ENCODE measurements at places on chromosomes 16 and 17.

GRCh38 chr17:4272213-4272971 is 8.6 kb upstream of the ANKFY1 start:
- DNase-seq: no peak
- H3K27ac ChIP-seq: no peak overlapping the region
- peaks cover 6% of the 10 kb centered on the region for H3K36me3 ChIP-seq
- H3K27me3 ChIP-seq: no peaks in the 10 kb centered on the region

DNA sequence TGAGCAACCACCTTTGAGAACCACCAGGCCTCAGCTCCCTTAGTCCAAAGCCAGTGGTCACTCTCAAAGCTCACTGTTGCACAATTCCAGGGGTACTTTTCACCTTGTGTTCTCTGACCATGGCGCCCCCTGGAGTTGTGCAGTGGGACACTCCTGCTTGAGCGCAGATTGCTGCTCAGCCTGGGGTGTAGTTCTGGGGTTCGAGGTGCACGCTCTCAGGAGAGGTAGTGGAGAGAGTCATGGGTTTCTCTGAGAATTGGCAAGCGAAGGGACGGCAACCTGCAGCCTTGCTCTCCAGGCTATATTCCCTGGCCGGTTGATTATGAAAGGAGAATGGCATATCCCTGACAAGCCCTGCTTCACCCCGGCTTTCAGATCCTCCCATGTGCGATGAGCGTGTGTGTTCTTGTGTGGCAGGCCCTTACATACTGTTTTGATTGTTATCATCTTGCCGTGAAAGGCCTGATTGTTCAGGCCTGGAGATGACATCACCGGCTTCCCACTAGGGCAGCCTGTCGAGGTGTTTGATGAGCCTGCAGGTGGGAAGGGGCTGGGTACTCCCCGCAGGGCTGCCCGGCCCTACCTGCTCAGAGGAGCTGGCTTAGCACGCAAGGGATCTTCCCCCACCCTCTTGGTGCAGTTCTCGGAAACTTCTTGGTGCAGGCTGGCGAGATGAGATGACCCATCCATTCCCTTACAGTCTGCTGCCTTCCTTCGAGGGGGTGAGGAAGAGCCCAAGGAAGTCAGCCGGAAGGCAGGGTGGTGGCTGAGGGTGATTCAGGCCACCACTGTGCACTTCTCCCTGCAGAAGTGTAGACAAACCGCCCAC is 431.2 kb downstream of the SLC39A11 start:
- peaks cover 5% of the 10 kb centered on the region for H3K27me3 ChIP-seq
- no peaks in the 10 kb centered on the region for H3K36me3 ChIP-seq
- no peak overlapping the region for H3K27ac ChIP-seq
- DNase-seq: no peak
- H3K4me1 ChIP-seq: peaks cover 25% of the 10 kb centered on the region

GRCh38 chr17:65786479-65786878 is 225.0 kb upstream of the AXIN2 start:
- DNase-seq: no peak
- no peak overlapping the region for H3K4me3 ChIP-seq
- no peak overlapping the region for H3K27ac ChIP-seq
- no peaks in the 10 kb centered on the region for H3K27me3 ChIP-seq
- H3K36me3 ChIP-seq: no peaks in the 10 kb centered on the region
- H3K4me1 ChIP-seq: peaks cover 4% of the 10 kb centered on the region

DNA sequence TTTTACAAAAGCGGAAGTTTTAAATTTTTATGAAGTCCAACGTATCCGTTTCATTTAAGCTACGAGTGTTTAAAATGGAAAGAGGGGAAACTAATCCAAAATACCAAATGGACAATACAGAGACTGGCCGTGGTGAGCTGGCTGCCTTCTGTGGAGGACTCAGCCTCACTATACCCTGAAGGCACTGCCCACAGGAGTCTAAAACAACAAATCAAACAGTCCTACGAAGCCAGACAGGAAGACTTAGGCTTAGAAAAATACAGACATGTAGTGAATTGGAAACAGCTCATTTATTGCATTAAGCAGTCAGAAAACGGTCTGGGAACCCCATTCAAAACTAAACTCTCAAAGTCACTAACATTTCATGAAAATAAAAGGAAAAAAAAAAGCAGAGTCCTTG is 75.1 kb downstream of the CYTH1 start:
- H3K27ac ChIP-seq: peak overlapping the region; percentile 95
- H3K4me3 ChIP-seq: no peak overlapping the region
- peaks cover 3% of the 10 kb centered on the region for H3K4me1 ChIP-seq

DNA sequence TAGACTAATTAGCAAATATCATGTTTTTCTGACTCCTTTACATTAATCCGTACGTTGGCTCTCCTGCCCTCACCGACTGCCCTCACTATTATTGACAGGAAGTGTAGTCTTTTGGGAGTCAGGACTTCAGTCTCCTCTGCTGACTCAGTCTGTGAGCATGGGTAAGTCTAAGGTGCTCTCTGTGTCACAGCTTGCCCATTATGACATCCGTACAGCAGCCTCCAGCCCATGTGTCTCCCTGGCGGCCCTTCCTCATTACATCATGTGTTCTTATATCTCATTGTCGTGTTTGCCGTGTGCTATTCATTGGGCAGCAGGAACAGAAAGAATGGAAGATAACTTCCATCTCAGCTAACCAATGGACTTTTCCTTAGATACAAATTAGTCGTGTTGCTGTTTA is 77.5 kb downstream of the MRTFB start:
- H3K27me3 ChIP-seq: no peaks in the 10 kb centered on the region
- H3K27ac ChIP-seq: no peak overlapping the region
- peak; percentile 53 for DNase-seq
- peaks cover 8% of the 10 kb centered on the region for H3K36me3 ChIP-seq
